ENCODE measurements at places on chromosomes 2 and 18.

DNA sequence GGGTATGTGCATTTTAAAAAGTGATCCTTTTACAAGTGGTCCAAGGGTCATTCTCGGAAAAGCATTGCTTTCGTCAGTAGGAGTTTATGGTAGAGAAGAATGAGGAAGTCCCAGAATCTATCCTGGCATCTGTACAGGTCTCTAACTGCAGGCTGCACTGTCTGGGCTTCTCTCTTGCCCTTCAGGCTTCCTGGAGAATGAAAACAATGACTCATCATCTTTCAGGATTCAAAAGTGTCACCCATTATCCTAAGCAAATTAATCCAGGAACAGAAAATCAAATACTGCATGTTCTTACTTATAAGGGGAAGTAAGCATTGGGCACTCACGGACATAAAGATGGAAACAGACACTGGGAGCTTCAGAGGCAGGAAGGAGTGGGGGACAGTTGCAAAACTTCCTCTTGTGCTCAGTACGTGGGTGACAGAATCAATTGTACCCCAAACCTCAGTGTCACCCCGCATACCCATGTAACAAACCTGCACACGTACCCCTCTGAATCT lies 60.2 kb upstream of the TXNDC2 start:
- DNase-seq = no peak

DNA sequence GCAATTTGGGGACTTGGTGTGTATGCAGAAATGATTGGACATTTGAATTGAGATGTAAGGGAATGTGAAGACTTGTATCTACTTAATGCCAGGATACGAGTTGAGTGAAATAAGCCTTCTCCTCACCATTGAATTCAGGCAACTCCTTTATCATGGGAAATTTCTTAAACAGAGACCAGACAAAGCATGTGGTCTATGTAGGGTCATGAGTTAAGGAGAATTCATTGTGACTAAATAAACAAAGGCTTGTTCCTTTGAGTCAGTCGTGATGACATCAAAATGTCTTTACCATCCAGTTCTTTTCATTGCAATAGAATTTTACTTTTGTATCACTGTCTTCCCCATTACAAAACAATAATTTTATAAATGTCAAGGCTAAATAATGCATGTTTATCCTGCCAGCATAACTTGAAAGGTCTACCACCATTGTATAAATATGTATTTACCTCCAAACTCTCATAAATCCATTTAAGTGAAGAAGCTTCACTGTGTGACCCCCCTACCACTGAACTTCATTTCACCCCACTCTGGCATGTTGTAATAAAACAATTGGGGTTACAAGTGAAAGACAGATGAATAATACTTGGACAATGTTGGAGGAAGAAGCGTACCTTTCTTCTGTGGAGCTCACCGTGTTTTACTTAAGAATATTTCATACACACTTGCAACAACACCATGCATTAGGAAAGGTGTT lies 149.4 kb downstream of the EPHA4 start:
- DNase-seq = no peak

GRCh38 chr2:196329959-196330358 lies 158.6 kb upstream of the STK17B start:
- DNase-seq = no peak

- no peak for DNase-seq
These were observed 355.0 kb downstream of the RNF144A start for GRCh38 chr2:7272210-7272609.

DNA sequence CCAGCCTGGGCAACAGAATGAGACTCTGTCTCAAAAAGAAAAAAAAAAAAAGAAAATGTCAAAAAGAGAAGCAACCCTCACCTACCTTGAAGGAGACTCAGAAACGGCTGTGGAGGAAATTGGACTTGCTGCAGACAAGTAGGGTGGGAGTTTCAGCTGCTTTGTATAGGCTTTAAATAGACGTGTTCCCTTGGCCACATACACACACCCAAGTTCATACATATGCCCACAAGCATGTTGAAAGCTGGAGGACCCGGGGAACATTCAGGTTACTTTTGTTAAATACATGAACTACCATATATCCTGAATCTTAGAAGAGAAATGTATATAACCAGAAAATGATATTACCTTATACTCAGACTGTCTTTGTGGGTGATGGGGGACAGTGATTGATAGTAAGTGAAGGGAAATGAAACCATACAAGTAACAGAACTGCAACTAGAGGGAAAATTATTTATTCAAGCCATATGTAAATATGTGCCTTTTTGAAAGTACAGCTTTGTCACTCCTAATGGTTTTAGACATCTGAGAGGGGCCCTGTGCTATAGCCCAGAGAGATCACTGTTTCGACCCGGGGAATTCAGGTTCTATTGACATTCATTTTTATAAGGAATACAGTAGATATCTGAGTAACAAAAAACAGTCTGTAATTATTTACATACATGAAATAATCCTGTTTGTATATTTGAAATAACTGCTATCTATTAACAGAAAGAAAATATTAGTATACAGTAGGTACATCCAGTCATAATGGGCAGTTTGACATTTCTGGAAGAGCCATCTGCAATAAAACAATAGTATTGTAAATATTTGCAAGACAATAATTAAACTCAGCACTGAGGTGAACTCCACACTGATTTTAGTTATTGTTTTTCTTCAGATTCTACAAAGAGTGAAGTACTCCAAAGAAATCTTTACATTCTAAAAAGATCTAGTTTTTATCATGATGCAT lies 48.0 kb upstream of the TGIF1 start:
- DNase-seq = no peak

GRCh38 chr2:121001641-121002040 lies 266.0 kb downstream of the GLI2 start:
- no peak for DNase-seq

DNA sequence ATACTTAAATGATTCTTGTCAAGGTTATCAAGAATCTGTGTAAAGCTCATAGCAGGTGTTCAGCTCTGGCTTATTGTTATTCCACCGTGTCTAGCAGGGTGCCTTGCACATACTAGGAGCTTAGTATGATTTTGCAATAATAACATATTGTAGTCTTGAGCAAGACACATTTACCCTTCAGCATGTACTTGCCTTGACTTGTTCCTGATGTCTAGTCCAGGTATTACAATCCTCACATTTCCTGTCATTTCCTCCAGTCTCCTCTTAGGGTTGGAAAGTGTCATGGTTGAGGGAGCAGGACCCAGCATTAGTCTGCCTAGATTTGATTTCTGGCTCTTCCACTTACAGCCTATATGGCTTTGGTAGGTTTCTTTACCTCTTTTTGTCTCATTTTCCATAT lies 246.1 kb downstream of the RAD51AP2 start:
- DNase-seq = no peak
